ENCODE measurements at places on chromosomes 2 and 18.

GRCh38 chr18:2536063-2536462 lies 35.2 kb downstream of the METTL4 start:
- no peak for DNase-seq

DNA sequence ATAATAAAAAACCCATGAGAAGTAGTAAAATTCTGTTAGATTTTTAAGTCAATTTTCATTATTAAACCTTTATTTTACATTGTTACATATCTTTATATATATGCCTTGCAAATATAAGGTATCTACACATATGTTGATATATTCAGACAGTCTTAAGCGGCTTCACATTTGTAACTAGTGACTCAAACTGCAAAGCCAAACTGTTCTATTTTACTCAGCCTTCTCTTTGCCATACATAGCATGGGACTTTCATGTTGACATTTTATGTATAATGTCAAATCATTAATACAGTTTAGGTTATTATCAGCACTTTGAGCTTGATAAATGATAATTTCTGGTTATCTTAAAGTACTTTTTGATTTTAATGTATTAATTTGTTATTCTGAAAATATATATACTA lies 125.0 kb upstream of the WDSUB1 start:
- DNase-seq: no peak

GRCh38 chr2:107775791-107776190 lies 50.9 kb upstream of the RGPD4 start:
- DNase-seq: no peak

- no peak for DNase-seq
Observed at GRCh38 chr2:195995499-195995898, 73.1 kb downstream of the DNAH7 start.

GRCh38 chr2:28659127-28659526 lies 92.5 kb upstream of the PPP1CB start:
- DNase-seq: no peak

DNA sequence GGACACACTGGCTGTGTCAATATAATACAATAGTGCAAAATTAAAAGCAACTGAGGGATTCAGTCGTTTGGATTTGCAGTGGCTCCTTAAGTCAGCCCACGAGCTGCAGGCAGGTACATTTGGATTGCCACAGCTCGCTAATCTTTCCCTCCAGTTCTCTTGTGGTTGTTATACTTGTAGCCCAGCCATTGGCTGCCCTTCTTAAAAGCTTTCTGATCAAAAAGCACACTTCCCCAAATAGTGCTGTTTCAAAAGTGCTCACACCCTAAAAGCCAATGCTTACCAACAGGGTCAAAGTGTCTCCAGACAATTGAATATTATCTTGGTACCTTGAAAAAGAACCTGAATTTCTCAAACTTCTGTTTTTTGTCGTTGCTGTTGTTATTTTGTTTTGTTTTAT lies 404.7 kb upstream of the FAM98A start:
- no peak for DNase-seq

- no peak for DNase-seq
Observed at GRCh38 chr18:55732227-55733106, 144.5 kb upstream of the TCF4 start.

DNA sequence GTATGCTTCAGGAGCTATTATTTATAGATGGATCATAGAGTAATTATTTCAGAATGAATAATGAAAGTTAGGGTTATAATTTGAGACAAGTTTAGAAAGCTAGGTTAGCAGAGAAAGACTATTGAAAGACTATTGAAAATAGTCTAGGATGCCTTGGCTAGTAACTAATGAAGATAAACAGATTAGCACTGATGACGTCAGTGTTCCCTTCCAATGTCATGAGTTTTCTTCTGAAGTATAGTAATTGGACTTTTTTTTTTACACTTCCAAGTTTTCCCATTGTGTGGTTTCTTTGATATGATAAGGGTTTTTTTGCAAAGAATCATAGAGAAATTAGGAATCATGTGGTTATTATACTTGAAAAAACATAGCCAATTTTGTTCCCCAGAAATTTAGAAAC lies 1041.5 kb upstream of the CRIM1 start:
- no peak for DNase-seq

GRCh38 chr18:13270279-13270855 lies 51.8 kb downstream of the LDLRAD4 start:
- DNase-seq: no peak

GRCh38 chr2:176157499-176158185 lies 535 bp downstream of the HOXD3 start:
- DNase-seq: no peak

DNA sequence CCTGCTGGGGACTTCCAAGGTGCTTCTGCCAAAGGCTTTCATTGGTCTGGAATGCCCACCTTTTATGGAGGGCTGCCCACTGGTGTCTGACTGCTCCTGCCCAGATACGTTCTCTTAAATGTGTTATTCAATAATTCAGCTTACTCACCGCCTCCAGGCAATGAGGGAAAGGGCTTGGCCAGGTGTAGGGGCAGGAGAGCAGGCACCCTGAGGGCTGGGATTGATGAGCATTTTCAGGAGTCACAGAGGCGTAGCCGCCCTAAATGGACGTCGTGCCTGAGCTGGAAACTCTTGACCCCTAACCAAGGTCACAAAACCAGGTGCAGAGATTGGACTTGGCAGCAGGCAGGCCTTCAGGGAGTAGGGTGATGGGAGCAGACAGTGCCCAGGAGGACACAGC lies 26.8 kb downstream of the MAL start:
- no peak for DNase-seq

DNA sequence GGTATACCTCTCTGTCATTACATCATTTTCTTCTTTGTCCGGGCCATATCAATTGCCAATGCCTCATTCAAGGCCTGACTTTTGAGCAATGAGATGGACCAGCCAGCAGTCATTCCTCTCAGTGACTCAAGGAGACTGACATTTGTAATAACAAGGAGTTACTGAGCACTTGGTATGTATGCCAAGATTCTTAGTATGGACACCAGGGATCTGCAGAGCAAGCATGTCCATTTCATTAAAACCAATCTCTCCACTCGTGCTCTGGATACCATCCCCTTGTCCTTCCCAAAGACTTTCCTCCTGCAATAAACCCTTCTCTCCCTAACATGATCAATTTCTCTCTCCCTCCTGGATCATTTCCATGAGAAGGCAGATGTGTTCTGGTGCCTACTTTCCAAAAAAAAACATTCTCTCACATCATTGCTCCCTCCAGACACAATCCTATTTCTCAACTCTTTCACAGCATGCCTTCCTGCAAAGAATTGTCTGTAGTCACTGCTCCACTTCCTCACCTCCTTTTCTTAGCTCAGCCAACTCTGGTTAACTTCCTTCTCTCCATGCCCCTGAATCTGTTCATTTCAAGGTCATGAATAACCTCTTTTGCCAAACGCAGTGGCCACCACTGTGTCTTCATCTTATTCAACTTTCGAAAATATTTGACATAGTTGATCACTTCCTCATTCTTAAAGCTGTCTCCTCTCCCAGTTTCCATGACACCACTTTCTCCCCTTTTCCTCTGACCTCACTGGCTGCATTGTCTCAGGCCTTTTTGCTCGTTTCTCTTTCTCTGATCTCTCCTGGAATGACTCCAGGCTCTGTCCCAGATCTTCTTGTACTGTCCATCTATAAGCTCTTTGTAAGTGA lies 102.8 kb upstream of the CYP1B1 start:
- DNase-seq: no peak

DNA sequence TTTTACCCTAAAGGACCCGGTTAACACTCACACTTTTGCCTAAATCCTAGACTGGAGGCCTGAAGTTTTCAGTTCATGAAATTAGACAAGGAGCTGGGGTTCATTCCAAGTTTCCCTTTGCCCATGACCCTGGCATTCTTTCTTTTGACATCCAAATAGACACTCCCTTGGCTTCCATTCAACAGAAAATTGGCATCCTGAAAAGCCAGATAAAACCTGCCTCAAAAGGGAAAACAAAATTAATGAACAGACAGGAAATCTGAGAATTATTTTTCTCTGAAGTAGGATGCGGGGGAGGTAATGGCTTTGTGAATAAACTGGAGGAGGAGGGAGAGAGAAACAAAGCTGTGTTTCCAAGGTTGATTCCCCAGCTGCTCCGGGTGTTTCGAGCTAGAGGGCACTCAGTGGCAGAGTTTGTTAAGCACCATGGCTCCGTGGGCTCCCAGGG lies 41.0 kb downstream of the SPP2 start:
- DNase-seq: no peak

- DNase-seq: no peak
Observed at GRCh38 chr2:130339885-130340745, 2.6 kb upstream of the IMP4 start.

- no peak for DNase-seq
Observed at GRCh38 chr2:142944264-142944663, 66.8 kb downstream of the KYNU start.

DNA sequence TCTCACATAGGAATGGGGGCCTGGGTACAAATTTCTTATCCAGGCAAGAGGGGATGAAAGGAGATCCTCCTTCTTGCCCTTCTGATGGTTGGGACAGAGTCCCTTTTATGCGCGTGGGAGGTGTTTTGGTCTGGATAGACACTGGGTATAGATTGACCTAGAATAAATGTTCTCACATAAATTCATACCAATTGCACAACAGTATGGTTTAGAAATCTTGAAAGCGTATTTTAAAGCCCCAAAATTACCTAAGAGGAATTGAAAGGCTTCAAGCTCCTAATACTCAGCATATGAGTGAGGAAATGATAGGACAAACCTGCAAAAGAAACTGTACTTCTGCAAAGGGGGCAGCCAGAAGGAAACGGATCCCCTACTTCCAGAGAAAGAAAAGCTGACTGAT lies 2.6 kb upstream of the BCL2 start:
- no peak for DNase-seq

- no peak for DNase-seq
Observed at GRCh38 chr2:30234180-30234971, 3.0 kb downstream of the LBH start.

GRCh38 chr2:121998751-121999150 lies 243.3 kb downstream of the TSN start:
- no peak for DNase-seq

GRCh38 chr2:242060212-242060835 lies 190.8 kb downstream of the RTP5 start:
- no peak for DNase-seq

DNA sequence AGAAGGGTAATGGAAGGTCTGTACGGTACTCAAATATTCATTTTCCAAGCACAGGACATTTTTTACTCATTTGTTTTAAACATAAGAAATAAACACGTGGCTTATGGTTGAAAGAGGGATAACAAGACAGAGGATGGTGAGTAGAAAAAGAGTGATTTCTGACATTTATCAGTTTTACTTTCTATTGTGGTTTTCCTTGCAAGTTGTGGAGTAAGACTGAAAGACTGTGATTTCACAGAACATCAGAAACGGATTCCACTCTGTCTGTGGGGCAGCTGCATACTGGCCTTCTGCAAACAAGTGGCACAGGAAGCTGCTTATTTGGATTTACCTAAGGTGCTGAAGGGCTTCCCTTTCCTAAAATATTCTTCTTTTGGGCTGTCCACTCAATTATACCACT lies 122.2 kb upstream of the ITGB6 start:
- no peak for DNase-seq

GRCh38 chr2:34112161-34112560 lies 513.1 kb upstream of the FAM98A start:
- no peak for DNase-seq

- DNase-seq: no peak
Observed at GRCh38 chr2:37550190-37550589, 121.3 kb downstream of the CDC42EP3 start.

GRCh38 chr2:169275696-169276444 lies 86.5 kb downstream of the LRP2 start:
- DNase-seq: no peak

DNA sequence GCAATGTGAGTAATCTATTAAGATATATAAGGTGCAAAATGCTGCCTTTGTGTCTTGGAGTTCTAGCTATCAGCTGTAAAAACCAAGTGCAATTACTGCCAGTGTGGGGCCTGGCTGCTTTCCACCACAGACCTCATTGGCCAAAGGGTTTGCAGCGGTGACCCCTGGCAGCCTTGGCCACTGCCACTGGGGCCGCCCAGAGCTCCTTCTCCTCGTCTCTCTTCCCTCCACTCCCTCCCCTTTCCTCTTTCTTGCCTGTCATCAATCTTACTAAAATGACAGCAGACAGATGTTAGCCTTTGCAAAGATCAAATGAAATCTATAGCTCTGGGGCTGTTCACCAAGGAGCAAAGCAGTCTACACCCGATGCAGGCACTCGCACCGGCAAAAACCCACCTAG lies 986.3 kb downstream of the BCL11A start:
- no peak for DNase-seq

DNA sequence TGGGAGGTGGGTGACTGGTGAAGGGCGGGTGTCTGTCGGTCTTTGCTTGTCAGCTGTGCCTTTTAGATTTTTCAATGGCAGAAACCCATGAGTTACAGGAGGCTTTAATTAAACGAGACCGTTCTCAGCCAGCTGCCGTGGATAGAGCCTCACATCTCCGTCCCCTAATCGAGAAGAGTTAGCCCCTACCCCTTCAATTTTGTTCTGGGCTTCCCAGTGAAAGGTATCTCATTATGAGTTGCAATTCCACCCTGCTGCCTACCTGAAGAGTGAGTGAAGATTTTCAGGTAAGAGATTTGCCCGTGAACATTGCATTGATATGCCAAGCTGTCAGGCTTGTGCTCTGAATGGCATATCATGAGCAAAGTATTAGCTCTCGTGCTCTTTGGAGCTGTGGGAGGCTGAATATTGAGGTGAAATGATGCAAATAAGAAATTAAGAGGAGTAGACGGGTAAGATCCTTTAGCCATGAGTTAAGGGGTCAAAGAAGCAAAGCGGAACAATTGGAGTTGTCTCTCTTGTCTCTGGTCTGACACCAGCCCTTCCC lies 118.7 kb upstream of the MSTN start:
- DNase-seq: no peak

DNA sequence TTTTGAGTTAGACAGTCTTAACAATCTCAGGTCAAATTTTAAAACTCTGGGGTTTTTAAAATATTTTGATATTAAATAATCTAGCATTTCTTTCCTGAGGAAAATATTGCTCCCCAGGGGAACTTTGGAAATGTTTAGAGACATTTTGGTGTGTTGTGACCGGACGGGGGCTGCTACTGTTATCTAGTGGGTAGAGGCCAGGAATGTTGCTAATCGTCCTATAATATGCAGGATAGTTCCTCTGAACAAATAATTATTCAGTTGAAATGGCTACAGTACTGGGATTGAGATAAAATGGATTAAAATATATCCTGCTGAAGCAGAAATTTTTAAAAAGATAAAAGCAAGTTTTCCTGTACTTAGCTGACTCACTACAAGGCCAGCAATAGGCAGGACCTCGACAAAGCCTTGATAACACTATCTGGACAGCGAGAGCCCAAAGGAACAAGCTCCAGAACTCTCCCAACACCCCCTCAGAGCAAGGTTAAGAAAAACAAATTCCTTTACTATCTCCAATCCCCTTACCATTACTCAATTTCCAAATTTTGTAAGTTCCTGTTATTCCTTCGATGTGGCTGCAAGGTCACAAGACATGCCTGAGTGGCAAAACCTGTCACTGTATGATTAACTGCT lies 1407.4 kb downstream of the SUCLG1 start:
- no peak for DNase-seq

DNA sequence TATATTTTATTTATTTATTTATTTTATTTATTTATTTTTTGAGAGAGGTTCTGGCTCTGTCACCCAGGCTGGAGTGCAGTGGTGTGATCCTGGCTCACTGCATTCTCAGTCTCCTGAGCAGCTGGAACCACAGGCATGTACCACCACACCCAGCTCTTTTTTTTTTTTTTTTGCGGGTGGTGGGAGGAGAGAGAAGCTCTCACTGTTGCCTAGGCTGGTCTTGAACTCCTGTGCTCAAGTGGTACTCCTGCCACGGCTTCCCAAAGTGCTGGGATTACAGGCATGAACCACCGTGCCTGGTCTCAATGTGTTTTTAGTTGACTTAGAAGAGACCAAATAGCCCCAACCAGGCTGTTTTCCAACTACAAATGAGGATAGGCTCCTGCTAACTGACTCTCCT lies 80.7 kb downstream of the PDCL3 start:
- no peak for DNase-seq
